ENCODE measurements at places on chromosomes 13 and 19. TPM values are rescaled to one million over a fixed set of nuclear protein-coding genes. Genes with fewer than 3 reads are reported as not detected.

Gene GJB6
- total RNA-seq, result 14.8 TPM

Gene ZFP28
- 7.2 TPM for total RNA-seq

Gene ZNF730
- total RNA-seq, result 2.6 TPM

Gene ACP5
- total RNA-seq, result 3.2 TPM

Gene NPHS1
- 1.9 TPM for total RNA-seq

Gene DENND1C
- total RNA-seq, result 0.93 TPM

Gene TNNI3
- total RNA-seq, result 2.1 TPM

Gene RINL
- total RNA-seq, result 1.7 TPM

Gene N4BP2L1
- 7.4 TPM for total RNA-seq

Gene C2CD4C
- 7.2 TPM for total RNA-seq

Gene CERS1
- 14.8 TPM for total RNA-seq

Gene PRSS57
- total RNA-seq, result not detected

Gene PDX1
- total RNA-seq, result 7.1 TPM

Gene ELSPBP1
- not detected for total RNA-seq

Gene PSG5
- not detected for total RNA-seq
